ENCODE measurements at places on chromosomes 7 and 10.

- DNase-seq = no peak
Observed at GRCh38 chr7:157830331-157830730, 493.5 kb downstream of the DNAJB6 start.

DNA sequence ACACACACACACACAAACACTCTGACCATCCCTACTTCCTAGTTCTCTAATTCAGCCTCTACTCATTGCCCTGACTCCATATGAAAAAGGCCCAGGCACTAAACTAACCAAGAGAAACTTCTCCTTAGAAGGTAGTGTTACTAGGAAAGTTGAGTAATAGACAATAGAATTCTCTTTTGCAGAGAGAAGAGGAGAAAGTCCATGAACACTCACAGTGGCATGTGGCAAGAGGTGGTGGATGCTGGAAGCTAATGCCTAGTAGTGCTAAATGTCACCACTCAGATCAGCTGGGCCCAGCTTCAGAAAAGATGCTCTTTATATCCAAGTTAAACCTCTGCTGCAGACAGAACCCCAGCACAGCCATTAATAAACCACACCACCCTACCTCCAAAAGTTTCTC lies 58.2 kb downstream of the SORBS1 start:
- DNase-seq = peak; percentile 23

GRCh38 chr7:42932811-42933591 lies 825 bp downstream of the MRPL32 start:
- DNase-seq = peak; percentile 42

- no peak for DNase-seq
Observed at GRCh38 chr7:139734395-139734794, 43.4 kb downstream of the HIPK2 start.

DNA sequence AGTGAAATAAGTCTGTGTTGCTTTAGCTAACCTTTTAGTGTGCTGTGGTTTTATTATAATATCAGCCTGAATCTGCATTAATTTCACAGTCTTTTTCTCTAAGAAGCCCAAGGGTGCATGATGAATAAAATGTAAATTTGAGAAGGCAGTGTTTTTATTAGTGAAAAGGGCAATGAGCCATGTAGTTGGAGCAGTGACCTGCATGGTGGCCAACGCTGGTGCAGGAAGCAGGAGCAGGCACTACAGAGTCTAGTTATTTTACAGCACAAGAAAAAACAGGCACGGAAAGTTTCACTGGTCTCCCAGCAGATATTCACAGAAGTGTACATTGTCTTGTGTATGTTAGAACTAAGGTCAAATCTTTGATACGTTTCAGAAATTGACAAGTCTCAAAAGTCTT lies 247.8 kb downstream of the CELF2 start:
- no peak for DNase-seq

DNA sequence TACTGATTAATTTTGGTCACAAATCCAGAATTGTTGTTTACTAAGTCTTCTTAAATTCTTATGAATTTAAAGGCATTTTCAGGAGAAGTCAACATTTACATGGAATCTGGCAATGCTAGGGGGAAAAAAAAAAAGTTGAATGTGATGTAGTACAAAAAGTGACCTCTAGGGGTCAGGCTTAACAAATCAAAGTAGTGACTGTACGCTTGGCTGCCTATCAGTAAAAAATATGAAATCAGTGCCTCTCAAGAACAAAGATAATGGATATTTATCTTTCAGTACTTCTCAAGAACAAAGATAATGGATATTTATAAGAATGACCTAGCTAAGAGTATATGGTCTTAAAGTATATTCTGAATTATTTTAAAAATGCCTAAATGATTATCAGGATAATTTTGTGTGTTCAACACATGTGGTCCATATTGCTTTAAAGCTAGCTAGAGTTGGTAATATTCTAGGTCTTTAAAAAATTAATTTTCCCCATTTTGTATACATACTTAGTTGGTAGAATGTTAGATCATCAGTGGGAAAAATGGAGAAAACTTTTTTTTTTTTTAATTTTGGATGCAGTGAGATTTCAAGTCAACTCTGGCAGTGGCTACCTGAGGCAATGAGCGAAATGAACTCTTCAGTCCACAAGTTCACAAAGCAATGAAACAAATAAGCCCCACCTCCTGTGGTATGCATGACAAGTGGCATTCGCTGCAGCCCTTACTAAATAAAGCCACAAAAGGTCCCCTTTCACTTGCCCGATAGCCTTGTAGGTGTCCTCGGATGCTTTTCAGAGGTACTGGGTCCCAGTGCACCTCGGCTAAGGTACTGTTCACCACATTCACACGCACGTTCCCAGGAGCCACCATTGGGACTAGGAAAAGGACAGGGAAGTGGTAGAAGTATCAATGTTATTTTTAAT lies 51.2 kb upstream of the LAMB4 start:
- peak; percentile 84 for DNase-seq

DNA sequence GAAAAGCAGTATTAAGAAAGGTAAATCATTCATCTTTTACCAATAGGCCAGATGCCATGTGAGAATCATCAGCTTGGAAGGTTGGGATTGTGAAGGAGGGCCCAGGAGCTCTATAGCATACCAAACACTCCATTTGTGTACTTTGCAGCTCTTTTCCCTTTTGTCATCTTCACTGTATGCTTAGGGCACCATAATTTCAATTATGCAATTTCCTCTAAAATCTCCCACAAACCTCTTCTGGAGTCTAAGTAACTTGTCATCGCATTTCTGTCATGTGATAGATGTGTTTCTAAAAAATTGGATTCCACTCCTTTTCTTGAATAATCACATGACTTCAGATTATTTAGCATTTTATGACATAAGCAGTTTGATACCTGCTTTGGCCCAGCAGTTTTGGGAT lies 17.9 kb downstream of the RPP30 start:
- no peak for DNase-seq

GRCh38 chr7:29771081-29771816 lies 35.1 kb upstream of the WIPF3 start:
- DNase-seq = no peak

DNA sequence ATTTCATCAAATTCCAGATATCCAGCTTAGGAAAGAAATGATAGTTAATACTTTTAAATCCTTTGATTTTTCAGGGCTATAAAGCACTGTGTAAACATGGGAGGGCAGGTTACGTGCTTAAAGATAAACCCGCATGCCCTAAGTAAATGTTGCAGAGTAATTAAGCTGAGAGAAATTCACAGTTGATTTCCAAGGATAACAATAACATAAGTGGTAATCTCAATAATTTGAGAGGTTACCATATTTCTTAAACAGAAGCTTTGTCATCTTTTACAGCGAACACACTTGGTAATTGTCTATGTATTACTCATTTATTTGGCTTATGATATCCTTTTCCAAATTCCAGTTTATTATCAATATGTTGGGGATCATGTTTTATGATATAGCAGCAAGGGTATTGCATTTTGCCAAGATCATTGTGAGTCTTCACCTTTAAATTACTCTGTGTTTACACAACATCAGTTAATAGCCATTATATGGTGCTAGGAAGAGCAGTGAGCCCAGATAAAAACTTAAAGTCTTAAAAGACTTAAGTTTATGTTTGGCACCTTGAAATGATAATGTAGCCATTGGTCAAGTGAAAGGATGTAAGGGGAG lies 15.4 kb downstream of the MGAM start:
- no peak for DNase-seq

DNA sequence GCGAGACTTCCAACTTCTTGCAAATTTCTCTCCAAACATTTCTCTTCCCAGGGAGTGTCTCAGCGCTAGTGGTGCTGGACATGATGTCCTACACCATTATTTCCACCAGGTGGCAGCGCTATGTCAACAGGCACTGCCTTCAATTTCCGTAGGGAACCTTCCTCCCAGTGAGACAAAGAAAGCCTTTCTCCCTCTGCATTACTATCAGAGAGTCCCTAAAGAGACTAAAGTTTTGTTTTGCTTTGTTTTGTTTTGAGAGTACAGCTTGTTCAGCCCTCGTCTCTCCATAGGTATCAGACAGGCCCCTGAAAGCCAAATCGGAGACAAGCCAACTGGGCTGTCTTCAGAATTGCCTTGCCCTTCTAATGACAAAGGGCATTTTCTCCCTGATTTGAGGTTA lies 44.2 kb upstream of the GGCT start:
- peak; percentile 71 for DNase-seq

- peak; percentile 57 for DNase-seq
Observed at GRCh38 chr7:30135301-30136116, 723 bp downstream of the MTURN start.

DNA sequence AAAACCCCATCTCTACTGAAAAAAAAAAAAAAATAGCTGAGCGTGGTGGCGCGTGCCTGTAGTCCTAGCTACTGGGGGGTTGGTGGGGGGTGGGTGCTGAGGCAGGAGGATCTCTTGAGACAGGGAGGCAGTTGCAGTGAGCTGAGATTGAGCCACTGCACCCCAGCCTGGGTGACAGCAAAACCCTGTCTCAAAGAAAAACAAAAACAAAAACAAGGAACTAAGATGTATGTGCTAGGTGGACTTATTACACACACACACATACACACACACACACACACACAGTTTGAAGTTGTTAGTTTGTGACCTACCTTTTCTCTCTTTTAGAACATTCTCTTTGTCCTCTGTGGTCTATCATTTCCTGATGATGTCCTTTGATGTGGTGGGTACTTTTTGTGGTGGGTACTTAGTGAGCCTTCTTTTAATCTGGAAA lies 53.5 kb downstream of the EXOC6 start:
- no peak for DNase-seq

- peak; percentile 55 for DNase-seq
Observed at GRCh38 chr10:103598654-103599115, 105.2 kb downstream of the NEURL1 start.

- DNase-seq = no peak
Observed at GRCh38 chr7:28065308-28065707, 115.3 kb downstream of the JAZF1 start.
